ENCODE measurements at places on chromosomes 6 and 20. TPM values are rescaled to one million over a fixed set of nuclear protein-coding genes. Genes with fewer than 3 reads are reported as not detected.

Gene CPXM1
- 2.9 TPM for total RNA-seq

Gene DEFB121
- total RNA-seq = not detected

Gene MAS1L
- not detected for total RNA-seq

Gene RNF182
- not detected for total RNA-seq

Gene DOK5
- total RNA-seq = 0.71 TPM

Gene TMEM200A
- 0.78 TPM for total RNA-seq

Gene PRR18
- total RNA-seq = 0.17 TPM

DNA sequence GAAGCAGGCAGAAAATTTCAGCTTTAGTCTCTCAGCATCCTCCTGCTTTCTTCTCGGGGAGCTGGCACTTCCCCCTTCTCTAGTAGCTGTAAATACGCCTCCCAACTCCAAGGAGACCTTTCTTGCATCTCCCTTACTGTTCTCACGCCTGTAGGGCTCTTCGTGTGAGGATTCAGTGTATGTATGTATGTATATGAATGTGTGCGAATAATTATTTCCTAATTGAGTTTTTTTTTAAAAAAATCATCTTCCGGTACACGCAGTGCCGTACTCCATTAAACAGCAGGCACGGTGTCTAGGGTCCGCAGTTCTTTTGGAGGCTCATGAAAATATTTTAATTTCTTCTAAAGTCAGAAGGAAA is 85.4 kb downstream of the HFE start:
- H3K4me1 ChIP-seq = peaks cover 43% of the 10 kb centered on the region
- peaks cover 2% of the 10 kb centered on the region for H3K36me3 ChIP-seq
- peak overlapping the region; percentile 93 for H3K27ac ChIP-seq
- DNase-seq = no peak

GRCh38 chr6:158772851-158773371 is 46.3 kb downstream of the EZR start:
- H3K27ac ChIP-seq = peak overlapping the region; percentile 78

DNA sequence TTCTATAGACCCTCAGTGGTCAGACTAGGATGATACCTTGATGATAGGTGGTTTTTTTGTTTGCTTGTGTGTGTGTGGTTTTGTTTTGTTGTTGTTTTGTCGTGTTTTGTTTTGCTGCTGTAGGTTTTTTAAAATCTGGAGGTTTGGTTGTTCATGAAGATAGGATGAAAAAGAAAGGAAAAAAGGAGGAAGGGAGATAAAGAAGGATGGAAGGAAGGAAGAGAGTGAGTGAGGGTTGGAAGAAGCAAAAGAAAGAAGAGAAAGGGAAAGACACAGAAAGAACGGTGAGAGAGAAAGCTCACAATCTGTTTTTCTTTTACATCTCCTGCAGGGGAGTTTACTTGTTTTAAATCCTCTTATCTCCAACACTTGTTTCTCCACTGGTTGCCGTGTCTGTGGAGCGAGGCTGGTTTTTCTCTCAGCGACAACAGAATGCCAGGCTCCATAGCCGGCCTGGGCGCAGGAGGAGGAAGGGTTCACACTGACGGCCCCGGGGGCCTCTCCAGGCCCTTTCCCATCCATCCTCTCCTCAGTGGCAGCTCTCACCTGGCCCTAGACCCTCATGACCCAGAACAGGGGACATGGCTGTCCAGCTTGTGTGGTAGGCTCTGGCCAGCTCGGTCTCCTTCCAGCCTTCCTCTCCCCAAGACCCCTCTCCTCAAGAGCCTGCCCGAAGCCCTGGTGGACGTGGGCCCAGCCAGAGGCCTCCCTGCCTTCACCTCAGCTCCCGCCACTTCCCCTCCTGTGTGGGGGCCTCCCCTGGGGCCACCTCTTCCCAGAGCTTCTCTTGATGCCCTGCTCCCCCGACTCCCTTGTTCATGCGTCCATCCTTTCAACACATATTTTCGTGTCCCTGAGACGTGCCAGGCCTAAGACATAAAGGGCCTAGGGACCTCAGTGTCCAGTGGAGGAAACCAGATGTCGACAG is 168.4 kb downstream of the VEGFA start:
- H3K27ac ChIP-seq = no peak overlapping the region
- no peaks in the 10 kb centered on the region for H3K27me3 ChIP-seq
- no peaks in the 10 kb centered on the region for H3K36me3 ChIP-seq
- H3K4me3 ChIP-seq = no peak overlapping the region

DNA sequence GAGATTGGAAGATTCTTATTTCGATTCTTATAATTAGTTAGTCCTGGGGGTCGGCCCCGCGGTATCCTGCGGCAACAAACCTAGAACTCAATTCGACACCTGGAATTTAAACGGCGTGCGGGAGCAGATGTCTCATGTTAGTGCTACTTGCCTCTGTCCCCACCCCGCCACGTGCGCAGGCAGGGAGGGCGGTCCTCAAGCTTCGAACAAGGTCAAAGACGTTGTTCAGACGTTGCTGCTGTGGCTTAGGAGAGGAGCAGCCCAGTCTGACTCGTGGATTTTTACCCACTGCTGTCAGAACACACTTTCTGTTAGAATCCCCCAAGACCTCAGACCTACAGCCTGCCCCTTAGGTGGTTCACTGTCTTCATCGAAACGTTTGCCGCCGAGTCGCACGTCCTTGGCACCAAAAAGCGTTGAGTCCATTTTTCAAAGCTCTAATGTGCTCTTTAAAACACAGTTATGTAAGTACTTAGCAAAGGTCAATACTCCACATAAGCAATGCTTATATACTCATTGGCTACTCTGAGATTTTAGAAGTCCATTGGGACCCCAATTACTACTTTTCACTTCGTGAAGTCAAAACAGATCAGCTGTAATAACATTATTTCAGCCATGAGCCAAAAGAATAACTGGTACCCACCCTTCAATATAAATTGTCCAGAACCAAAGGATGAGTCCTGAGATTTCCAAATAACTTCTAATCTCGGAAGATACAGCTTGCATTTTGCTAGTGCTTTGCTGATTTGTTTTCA is 2.7 kb upstream of the C6orf62 start:
- H3K36me3 ChIP-seq = peaks cover 33% of the 10 kb centered on the region
- H3K27ac ChIP-seq = peak overlapping the region; percentile 99
- peaks cover 24% of the 10 kb centered on the region for H3K4me1 ChIP-seq

DNA sequence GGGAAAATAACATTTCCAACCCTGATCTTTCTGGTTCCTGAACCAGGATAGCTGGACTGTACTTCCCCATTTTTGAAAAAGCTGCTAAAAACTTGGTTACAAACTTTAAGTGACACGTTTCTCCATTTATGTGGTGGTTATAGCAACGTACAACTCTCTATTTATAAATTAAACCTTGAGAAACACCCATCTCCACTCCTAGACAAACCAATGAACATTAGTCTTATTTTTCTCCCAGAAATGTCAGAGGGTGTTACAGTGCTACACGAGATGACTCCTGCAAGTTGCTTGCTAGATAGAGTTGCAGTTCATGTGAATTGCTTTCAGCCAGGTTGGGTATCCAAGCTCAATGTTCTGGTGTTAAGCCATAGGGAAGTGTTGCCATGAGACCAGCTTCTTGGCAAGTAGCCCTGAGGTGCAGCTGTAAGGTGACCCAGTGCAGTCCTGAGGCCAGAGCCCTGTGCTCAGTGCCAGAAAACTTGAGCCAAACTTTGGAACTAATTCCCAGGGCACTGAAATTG is 51.3 kb upstream of the REV3L start:
- H3K27me3 ChIP-seq = no peaks in the 10 kb centered on the region
- H3K4me1 ChIP-seq = peaks cover 26% of the 10 kb centered on the region
- no peak for DNase-seq

- H3K27me3 ChIP-seq = no peaks in the 10 kb centered on the region
- no peak overlapping the region for H3K27ac ChIP-seq
- no peaks in the 10 kb centered on the region for H3K4me1 ChIP-seq
- H3K4me3 ChIP-seq = no peak overlapping the region
- no peak for DNase-seq
- H3K36me3 ChIP-seq = no peaks in the 10 kb centered on the region
Observed at GRCh38 chr6:95383878-95384277, 193.5 kb upstream of the MANEA start.

DNA sequence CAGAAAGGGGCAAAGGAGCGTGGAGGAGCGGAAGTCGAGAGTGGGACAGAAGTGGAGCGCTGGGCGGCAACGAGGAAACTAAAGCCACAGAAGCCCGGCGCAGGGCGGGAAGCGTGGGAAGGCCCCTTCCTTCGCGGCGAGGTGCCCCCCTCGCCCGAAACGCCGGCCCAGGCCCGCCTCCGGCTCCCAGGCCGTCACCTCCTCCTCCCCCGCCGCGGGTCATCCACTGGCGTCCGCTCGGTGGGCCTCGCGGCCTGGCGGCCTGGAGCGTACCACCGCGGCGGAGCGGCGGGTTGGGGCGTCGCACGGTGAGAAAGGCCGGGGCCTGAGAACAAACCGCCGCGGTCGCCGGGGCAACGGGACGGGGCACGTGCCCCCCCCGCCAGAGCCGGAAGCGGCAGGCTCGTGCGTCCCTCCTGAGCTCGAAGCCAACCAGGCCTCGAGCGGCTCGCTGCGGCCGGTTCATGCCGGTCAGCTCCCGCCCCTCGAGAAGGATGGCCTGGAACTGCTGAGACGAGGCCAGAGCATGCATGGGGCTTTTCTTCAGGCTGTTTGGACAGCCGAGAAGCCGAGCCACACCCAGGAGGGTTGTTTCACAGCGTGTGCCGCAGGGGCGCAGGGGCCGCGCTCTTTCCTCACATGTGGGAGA is at the start of gene TCP11:
Gene TCP11 (minus strand): TSS at position 333 of the 649 bp plus-strand sequence. CDS start 469 bp downstream, outside the sequence.
- no peaks in the 10 kb centered on the region for H3K36me3 ChIP-seq
- peaks cover 17% of the 10 kb centered on the region for H3K27me3 ChIP-seq
- peaks cover 15% of the 10 kb centered on the region for H3K4me1 ChIP-seq
- DNase-seq = peak; percentile 48
- H3K27ac ChIP-seq = no peak within 1 kb of the TSS
- no peak within 1 kb of the TSS for H3K4me3 ChIP-seq

DNA sequence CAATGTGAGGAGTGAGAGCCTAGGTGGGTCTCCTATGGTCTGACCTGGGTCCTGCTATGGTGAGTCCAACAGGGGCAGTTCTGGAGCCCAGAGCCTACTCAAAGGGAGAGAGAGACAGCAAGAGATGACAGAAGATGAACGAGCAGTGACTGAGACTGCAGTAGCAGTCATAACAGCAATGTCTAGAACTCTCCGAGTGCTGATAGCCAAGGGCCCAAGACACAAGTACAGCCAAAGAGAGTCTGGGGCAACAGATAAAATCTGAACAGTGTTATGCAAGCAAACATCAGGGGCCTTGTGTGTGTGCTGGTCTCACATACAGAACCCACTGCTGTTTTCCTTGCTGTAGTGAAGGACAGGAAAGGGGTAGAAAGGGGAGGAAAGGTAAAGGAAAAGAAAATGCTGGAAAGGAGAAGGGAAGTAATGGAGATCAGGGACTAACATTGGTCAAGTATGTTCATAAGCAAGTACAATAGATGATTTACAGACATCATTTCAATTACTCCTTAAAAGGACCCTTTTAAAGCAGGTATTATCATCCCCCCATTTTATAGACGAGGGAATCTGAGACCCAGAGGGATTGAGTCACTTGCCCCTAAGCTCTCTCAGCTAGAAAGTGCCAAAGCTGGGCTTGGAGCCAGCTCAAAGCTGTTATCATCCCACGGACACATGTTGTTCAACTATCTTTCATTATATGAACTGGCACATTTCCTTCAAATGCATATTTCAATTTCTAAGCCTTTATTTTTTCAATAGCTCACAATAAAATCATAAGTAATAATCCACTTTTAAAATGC is 182.3 kb upstream of the RAB32 start:
- no peak overlapping the region for H3K4me3 ChIP-seq
- no peak for DNase-seq
- H3K27me3 ChIP-seq = peaks cover 2% of the 10 kb centered on the region
- H3K36me3 ChIP-seq = no peaks in the 10 kb centered on the region
- H3K4me1 ChIP-seq = peaks cover 4% of the 10 kb centered on the region

GRCh38 chr6:42099340-42100028 is 42.9 kb downstream of the C6orf132 start:
- H3K4me1 ChIP-seq = peaks cover 55% of the 10 kb centered on the region
- peak overlapping the region; percentile 53 for H3K4me3 ChIP-seq
- H3K36me3 ChIP-seq = no peaks in the 10 kb centered on the region
- peak; percentile 70 for DNase-seq
- no peaks in the 10 kb centered on the region for H3K27me3 ChIP-seq

Measured in activated CD4-positive, alpha-beta memory T cell treated with anti-CD3 and anti-CD28 coated beads for 36 hours (primary cell).